ENCODE measurements at places on chromosomes 6 and 20.

DNA sequence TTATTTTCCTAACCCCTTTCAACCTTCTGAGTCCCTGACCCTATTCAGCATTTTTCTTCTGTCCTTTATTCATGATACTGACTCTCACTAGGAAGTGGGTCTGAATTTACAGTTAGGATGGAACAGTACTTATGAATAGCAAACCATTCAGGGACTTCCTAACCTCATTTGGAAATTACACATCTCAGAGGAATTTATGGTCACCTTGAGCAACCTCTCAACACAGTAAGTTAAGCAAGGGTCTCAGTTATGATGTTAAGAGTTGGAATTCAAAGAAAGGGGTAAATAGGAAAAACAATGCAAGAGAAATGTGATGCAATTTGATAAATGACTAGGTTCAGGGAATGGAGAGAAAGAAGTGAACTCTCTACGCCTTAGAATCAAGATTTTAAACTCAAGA is 97.3 kb downstream of the GPR6 start:
- DNase-seq, result no peak

DNA sequence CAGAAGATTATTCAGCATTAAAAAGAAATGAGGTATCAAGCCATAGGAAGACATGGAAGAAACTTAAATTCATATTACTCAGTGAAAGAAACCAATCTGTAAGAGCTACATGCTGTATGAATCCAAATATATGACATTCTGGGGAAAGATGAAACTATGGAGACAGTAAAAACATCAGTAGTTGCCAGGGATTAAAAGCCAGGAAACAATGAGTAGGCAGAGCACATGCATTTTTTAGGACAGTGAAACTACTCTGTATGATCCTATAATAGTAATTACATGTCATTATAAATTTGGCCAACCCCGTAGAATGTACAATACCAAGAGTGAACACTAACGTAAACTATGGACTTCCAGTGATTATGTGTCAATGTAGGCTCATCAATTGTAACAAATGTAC is 92.8 kb upstream of the RNF217 start:
- no peak for DNase-seq

- no peak for DNase-seq
Measured at GRCh38 chr20:14566505-14566904, 229.1 kb upstream of the FLRT3 start.

DNA sequence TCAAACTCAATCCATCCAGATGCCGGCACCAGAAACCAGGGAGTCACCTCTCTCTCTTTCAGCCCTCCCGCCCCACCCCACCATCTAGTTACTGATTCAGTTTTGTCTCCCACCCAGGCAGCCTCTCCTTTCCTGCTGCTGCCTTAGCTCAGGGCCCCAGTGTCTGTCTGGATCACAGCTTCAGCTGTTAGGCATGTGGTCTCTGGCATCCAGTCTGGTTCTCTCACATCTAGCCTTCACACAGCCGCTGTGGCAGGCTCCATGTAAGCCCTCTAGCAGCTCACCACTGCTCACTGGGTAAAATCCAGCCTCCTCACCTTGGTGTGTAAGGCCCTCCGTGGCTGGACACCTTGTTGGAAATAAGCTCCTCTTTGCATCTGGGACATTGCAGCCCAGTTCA is 21.3 kb downstream of the AARS2 start:
- no peak for DNase-seq

- no peak for DNase-seq
Measured at GRCh38 chr6:33139596-33140206, 52.6 kb downstream of the COL11A2 start.
